ENCODE measurements at places on chromosomes 4 and X.
A peak's percentile ranks its signal among the peaks of the same experiment; 100 is the strongest.

GRCh38 chrX:151899622-151900021 lies 13.1 kb upstream of the MAGEA4 start:
- DNase-seq: no peak

DNA sequence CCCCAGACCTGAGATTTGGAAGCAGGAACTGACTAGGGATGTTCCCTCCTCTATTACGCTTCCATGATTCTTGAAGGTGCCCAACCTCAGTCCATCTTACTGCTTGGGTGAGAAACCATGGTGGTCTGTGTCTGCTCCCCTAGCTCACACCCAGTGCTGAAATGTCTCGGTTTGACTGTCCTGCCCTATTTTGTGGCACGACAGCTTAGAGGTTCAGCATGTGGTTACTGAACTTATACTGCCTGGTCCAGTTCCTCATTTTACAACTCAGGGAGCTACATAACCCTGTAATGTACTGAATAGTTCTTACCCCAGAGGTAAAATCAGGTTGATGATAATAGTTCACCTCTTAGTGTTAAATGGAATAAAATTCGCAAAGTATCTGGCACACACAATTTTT lies 203.1 kb downstream of the RBM46 start:
- DNase-seq: no peak

GRCh38 chr4:1168191-1169101 lies 3.9 kb downstream of the SPON2 start:
- DNase-seq: no peak

DNA sequence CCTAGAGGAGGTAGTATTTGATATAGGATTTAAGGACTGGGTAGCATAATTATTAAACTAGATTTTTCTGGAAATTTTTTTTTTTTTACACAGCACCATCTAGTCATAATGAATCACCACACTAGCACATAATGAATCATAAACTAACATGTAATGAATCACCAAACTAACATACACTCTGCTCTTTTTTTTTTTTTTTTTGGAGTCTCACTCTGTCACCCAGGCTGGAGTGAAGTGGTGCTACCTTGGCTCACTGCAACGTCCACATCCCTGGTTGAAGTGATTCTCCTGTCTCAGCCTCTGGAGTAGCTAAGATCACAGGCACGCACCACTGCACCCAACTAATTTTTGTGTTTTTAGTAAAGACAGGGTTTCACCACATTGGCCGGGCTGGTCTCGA lies 92.5 kb downstream of the FAM13A start:
- no peak for DNase-seq

- DNase-seq: no peak
Measured at GRCh38 chr4:89491761-89492160, 184.2 kb upstream of the GPRIN3 start.

DNA sequence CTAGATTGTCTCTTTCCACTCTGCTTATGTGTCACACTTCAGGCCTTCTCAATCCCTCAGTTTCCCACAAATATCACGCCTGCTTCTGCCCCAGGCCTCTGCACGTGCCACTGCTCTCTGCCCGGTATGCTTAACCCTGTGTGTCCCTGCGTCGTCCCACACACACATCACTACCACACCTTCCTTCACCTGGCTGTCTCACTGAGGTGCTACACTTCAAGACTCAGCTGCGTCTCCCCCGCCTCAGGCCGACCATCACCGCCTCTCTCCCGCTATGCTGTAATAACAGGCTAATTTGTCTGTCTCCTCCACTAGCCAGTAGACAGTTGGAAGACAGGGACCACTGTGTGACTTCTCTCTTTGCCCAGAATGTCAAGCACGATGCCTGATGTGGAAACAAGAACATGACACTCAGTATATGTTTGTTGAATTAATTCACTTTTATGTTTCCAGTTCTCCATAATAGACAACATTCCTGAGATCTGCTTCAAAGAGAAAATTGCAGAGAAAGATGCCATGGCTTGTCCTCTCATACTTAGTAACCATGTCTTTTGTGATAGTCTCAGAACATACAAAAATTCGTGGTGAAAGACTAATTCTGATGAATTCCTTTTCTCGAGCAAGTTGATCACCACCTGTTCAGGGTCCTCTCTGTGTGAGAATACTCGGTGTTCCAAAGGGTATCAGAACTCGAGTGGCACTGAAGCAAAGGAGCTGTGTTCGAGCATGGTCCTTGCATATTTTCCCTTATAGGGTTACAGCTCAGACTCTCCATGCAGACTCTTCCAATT lies 54.2 kb downstream of the AFAP1 start:
- no peak for DNase-seq

DNA sequence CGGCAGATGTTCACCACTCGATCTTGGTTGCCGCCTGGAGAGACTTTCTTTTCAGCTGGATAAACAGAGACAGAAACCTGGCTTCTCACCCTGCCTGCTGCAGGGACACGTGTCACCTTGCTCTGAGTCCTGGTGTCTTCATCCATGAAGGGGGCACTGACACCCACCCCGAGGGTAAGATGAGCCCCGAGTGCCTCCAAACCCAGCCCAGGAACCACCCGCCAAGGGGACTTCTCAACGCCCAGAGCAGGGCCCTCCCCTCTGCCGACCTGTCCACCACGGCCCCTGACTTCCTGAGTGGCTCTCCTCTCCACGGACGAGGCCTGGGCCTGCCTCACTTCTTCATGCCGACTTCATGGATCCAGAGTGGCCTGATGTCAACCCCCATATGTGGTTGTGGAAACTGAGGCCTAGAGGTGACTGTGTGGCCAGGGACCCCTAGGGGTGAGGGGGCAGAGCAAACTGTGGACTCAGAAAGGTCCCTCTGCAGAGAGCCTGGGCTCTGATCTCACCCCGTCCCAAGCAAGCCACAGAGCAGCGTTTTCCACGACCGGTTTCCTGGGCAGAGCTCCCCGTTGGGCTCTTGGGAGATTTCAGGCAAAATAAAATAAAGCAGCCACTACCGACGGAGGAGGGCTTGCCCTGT lies 5.1 kb downstream of the ADRA2C start:
- DNase-seq: no peak

DNA sequence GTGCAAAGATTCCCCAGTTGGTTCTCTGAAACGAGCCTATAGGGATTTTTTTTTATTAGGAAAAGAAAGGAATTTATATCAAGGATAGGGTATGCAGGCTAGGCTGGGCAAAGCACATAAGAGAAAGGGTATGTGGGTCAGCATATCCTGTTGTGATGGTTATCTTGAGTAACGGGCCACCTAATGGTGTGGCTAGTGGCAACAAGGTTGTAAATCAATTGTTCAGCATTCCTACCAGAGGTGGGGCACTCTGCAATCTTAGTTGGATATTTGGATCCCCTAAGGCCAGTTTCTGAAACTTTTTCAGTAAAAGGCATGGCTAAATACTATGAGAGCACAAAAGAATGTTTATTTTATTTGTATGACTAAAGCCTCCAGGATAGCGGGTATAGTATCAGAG lies 42.7 kb downstream of the DCAF12L1 start:
- no peak for DNase-seq

DNA sequence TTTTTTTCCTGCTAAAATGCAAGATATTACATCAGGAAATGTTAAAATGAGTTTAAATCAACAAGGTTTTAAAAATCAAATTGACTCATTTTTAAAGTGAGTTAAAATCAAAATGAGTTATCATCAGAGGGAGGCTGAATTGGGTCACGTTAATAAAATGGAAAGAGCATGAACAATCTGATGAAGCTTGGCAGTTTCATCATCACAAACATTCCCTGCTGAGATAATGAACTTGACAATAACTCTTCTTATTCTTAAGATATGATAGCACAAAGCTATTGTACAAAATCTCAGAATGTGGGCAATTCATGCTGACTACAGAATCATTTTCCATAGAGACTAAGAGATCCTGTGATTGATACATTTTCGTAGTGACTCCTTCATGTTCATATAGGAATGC lies 1086.7 kb downstream of the STIM2 start:
- no peak for DNase-seq

- no peak for DNase-seq
Measured at GRCh38 chrX:257681-258289, 23.4 kb upstream of the PLCXD1 start.

DNA sequence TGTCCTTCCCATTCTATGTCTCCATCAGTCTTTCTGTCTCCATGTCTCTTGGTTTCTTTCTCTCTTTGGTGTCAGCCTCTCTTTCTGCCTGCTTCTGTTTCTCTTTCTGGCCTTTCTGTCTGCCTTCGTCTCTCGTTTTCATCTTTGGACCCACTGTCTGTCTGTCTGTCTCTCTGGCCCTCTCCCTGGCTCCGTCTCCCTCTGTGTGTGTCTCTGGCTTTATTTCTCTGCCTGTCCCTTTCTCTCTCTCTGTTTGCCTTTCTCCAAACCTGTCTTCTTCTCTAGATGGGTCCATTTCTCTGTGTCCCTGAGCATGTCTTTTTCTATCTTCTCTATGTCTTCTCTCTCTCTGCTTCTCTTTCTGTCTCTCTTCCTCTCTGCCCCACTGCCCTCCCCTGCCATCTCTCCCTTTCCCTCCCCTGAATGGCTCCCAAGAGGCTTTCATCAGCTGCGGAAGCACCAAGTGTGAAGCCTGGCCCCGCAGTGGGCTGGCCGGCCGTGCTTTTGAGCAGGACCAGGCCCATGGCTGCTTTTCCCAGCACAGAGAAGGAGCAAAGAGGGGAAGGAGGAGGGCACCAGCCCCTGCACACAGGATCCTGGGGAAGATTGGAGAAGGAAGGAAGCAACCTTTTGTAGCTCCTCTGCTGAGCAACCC lies 57.4 kb downstream of the PJA1 start:
- no peak for DNase-seq

GRCh38 chr4:23333946-23334878 lies 555.6 kb downstream of the PPARGC1A start:
- no peak for DNase-seq

GRCh38 chrX:154655786-154656185 lies 2.4 kb upstream of the CTAG2 start:
- DNase-seq: no peak

GRCh38 chr4:79360006-79360405 lies 34.1 kb upstream of the NAA11 start:
- no peak for DNase-seq

DNA sequence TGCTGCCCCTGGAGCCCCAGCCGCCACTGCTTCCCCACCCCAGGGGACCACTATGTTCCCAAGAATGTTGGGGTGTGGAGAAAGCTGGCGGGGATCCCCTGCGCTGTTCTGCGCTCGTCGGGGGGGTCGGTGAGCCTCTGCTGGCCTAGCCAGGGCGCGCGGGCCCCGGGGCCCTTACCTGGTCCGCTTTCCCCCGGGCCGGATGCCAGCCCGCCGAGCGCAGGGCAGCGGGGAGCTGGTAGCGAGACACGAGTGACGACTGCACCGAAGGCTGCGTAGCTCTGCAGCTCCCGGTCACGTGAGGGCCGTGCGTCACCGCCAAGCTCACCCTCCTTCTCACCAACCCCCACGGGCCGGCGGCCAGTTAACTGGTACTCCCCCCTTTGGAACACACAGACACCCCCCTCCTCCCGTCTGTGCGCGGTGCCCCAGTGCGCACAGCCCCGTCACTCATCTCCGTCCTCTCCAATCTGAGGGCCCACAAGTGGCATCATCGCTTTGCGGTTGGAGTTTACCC lies at the start of gene BEX1:
TSS of gene BEX1 (minus strand) at position 254 of the 517 bp plus-strand sequence. CDS start 897 bp downstream, outside the sequence.
- no peak for DNase-seq

DNA sequence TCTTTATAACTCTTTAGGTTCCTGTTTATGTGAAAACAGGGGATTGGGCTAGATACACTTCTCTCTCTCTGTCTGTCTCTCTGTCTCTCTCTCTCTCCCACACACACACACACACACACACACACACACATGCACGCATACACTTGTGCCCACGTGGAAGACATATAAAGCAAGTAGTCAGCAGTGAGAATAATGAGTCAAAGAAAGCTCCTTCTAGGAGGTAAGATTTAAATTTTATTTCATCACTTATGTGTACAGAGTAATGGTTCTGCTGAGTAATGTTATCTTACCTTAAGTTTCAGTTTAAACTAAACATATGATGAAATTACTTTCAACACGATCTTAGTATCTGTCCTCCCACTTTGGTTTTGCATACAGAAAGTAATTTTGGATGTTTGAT lies 243.0 kb upstream of the TEX13A start:
- no peak for DNase-seq

GRCh38 chr4:154304679-154305078 lies 186.9 kb downstream of the DCHS2 start:
- DNase-seq: no peak

- DNase-seq: no peak
Measured at GRCh38 chr4:176193126-176193525, 2.3 kb downstream of the SPATA4 start.

GRCh38 chr4:174209341-174209740 lies 74.1 kb downstream of the FBXO8 start:
- DNase-seq: no peak

DNA sequence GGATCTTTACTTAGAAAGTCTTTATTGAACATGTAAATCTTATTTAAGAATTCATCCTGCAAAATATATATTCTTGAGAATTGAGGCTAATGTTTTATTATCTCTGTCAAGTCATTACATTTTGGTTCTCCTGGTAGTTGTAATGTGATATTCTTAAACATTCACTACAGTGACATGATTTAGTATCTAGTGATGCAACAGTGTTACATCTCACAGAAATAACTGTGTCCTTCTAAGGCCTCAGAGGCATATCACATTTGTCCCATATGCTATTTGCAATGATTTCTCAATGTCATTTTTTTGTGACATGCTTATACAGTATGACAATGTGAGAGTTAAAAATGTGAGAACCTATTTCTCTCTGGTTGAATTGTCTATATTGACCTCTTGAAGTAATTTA lies 34.1 kb downstream of the PRRG1 start:
- no peak for DNase-seq

DNA sequence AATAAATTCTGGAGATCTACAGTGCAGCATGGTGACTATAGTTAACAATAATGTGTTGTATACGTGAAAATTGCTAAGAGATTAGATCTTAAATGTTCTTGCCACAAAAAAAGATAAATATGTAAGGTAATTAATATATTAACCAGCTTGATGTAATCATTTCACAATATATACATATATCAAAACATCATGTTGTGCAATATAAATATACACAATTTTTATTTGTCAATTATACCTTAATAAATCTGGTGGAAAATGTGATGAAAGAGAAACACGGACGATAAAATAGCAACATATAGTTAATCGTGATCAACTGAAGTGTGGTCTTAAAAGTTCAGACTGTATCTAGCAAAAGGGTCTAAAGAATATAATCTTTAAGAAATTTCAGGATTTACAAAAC lies 16.5 kb upstream of the NDNF start:
- no peak for DNase-seq

DNA sequence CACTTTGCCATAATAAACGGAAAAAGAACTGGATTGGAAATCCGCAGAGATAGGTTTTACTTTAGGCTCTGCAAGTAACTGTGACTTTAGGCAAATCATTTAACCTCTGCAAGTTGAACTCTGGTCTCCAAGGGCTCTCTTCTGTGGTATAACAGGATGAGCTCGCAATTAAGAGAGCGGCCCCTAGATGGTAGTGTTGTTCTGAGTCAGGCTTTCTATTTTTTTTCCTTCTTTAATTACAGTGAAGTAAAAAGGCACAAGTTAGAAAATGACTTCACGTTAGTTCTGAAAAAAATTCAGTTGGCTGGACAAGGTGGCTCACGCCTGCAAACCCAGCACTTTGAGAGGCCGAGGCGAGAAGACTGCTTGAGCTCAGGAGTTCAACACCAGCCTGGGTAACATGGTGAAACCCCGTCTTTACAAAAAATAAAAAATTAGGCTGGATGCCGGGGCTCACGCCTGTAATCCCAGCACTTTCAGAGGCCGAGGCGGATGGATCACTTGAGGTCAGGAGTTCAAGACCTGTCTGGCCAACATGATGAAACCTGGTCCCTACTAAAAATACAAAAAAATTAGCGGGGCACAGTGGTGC lies 18.0 kb downstream of the RPS3A start:
- peak; percentile 32 for DNase-seq
